ENCODE measurements at places on chromosomes 6 and 20. TPM values are rescaled to one million over a fixed set of nuclear protein-coding genes. Genes with fewer than 3 reads are reported as not detected.

SLC16A10 gene
- 3.5 TPM for total RNA-seq

TBXT gene
- total RNA-seq: not detected

COL19A1 gene
- 1.5 TPM for total RNA-seq

ADGB gene
- total RNA-seq: not detected

APCDD1L gene
- 1.7 TPM for total RNA-seq

PHIP gene
- total RNA-seq: 14.2 TPM

ADGRF5 gene
- total RNA-seq: not detected

POU3F2 gene
- total RNA-seq: 0.14 TPM

HIVEP2 gene
- 3.6 TPM for total RNA-seq

DNA sequence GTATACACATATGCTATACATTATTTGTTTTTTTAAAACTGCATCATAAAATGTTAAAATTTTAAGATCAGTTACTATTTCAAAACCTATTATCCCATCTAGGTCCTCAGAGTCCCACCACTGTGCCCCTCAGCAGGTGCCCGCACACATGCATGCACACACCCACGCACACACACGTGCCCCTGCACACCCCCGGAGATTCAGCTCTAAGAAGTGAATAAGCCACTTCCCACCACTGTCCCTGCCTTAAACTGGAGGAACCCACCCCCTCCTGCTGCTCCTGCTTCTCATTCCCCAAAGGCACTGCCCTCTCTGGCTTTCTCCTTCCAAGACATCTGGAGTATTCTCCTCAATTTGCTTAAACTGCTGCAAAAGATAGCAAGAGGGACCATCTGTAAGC, 5.4 kb upstream of the FAM210B start:
- no peak for DNase-seq

DNA sequence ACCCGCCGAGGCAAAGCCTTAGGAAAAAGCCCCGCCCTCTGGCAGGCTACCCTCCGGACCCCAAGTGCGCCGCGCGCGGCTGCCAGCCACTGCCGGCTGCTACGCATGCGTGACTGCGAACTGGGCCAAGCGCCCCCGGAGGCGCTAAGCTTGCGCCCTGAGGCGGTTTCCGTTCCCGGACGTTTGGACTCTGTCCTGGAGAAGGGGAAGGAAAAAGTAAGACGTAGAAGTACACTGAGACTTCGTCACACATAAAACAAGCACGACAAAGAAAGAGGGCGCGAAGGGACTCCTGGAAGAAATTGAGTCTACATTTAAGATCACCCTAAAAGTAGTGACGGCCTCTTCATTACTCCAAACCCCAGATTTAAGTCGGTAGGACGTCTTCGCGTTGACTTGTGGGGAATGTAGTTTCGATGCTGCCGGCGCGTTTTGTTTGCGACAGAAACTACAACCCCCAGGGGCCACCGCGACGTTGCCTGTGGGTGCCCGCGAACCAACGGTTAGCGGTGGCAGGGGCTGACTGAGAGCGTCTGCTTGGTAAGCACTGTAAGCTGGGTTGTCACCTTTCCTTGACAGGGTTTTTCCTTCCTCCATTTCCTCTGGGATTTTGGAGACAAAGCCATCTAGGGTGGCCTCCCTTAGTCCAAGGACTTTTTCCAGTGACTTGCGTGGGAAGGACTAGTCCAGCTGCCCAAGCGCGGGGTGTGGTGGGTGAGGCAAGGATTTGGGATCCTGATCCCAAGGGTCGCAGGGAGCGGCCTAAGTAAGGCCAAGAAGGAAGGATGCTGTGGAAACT, at the start of gene CEP57L1:
Gene CEP57L1, plus strand, starts transcription at position 472 of the 799 bp plus-strand sequence. CDS start 49,715 bp downstream, outside the sequence.
- peak; percentile 91 for DNase-seq

DNA sequence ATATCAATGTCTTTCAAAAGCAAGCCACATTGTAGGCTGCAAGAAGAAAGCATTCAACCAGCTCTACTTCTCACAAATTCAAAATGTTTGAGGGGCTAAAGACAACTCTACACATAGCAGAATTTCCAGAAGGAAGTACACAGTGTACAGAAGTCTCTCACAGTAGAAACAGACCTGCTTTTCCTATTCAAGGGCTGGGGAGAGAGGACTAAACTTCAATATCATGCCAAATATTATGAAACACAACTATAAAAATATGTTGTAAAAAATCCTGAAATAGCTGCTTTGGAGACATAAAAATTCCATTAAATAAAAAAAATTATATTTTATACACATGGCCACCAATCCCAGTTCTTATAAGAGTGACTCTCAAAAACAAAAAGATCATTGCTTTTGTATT, 70.8 kb upstream of the IPCEF1 start:
- no peak for DNase-seq

GRCh38 chr20:62576815-62577489, 65.4 kb upstream of the SLCO4A1 start:
- DNase-seq: no peak

GRCh38 chr6:88586371-88587149, 376.9 kb downstream of the RNGTT start:
- DNase-seq: no peak

DNA sequence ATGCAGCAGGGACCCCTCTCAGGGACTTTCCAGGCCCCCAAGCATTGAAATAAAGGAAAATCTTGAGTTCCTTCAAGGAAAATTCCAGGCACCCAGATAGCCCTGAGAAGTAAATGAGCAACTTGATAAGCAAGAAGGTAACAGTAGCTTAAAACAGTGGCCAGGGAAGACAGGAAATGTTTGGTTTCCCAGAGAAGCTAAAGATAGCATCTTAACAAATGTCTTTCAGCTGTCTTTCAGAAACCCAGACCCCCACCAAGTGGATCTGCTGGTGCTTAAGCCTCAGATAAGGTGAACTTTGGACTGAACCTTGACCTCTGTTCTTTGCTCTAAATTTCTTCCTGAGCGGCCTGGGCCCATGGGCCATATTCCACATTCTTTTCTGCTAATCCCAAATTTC, 117.8 kb upstream of the CST7 start:
- DNase-seq: no peak

- no peak for DNase-seq
These were observed 107.9 kb upstream of the PREP start for GRCh38 chr6:105510746-105511145.

GRCh38 chr20:577167-577791, 32.8 kb downstream of the TCF15 start:
- DNase-seq: peak; percentile 65

- DNase-seq: no peak
These were observed 56.0 kb downstream of the DAAM2 start for GRCh38 chr6:39848171-39848570.

GRCh38 chr6:31355583-31355948, 1.4 kb downstream of the HLA-B start:
- no peak for DNase-seq
